Left ventricle myocardium inferior (tissue), 1 donor: ENCODE measurements at places on chromosomes 5 and 9. TPM values are rescaled to one million over a fixed set of nuclear protein-coding genes. Genes with fewer than 3 reads are reported as not detected.

DNA sequence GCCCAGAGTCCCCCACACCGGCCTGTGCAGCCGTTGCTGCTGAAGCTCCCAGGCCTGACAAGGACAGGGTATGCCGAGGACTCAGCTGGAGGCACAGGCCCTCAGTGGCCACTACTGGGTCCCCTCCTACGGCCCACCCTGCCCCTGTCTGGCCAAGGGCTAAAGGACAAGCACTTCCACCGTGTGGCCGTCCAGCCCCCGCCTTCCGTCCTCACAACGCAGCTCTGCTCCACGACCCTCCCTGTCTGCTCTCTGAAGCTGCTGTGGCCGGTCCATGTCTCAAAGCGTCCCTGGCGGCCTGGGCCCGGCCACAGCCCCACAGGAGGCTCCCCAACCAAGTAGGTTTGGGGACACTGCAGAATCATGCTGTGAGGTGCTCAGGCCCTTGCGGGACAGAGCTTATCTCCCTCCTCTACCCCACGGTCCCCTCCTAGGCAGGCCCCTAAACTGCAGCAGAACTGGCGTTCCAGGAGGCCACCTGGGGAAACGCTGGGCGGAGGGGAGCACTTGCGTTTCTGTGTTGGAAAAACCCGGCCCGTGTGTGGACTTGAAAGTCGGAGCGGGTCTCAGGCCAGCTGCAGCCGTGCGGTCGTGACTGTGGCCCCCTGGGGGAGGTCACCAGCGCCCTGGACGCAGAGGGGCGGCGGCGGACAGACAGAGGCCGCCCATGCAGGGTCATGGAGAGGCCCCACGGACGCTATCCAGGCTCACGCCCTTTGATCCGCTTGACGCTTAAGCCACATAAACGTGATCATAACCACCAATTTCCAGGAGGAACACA, 45.6 kb downstream of the NKD2 start:
- peak; percentile 16 for DNase-seq

GRCh38 chr9:133359399-133360175, 3.2 kb downstream of the SURF2 start:
- no peak for DNase-seq

The LRRC8A gene
- total RNA-seq: 19.8 TPM

The ARHGEF37 gene
- 22.8 TPM for total RNA-seq

The CARTPT gene
- not detected for total RNA-seq

The LCN15 gene
- total RNA-seq: 0.41 TPM

- DNase-seq: no peak
Observed at GRCh38 chr9:76215066-76215465, 179.2 kb downstream of the RFK start.

The IQGAP2 gene
- total RNA-seq: 4.1 TPM

DNA sequence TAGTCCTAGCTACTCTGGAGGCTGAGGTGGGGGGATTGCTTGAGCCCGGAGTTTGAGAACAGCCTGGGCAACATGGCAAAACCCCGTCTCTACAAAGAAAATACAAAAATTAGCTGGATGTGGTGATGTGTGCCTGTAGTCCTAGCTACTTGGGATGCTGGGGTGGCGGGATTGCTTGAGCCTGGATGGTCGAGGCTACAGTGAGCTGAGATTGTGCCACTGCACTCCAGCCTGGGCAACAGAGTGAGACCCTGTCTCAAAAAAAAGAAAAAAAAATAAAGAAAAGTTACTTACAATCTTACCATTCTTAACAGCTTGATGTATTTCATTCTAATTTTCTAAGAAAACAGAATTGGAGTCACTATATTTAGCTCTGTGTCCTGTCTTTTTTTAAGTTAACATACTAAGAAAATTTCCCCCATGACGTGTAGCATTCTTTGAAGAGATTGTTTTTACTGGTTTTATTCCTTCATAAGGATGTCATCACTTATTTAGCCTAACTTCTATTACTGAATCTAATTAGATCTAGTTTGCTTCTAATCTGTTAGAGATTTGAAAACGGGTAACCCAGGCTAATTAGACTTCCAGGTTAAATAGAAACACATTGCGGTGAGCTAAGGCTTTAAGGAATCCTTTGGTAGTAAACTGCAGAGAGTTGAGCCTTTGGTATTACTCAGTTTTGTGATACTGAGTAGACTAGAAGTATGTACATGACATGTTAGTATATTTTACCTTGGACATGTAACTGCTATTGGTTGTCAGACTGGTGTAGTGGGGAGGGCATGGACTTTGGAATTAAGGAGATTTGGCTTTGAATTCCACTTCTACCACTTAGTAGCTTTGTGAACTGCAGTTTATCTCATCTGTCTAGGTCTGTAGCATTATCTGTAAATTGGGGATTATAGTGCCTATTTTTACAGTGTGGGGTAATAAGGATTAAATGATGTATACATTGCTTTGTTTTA, 24.0 kb downstream of the HSPA4 start:
- DNase-seq: no peak

GRCh38 chr9:133107245-133107722, 13.8 kb downstream of the RALGDS start:
- DNase-seq: peak; percentile 10

The SLC34A3 gene
- total RNA-seq: not detected

GRCh38 chr9:87638292-87638691, 87.6 kb upstream of the CTSL start:
- DNase-seq: no peak

The PCDHGA9 gene
- total RNA-seq: 3.9 TPM

The FNBP1 gene
- 20.5 TPM for total RNA-seq

The SHB gene
- 19.4 TPM for total RNA-seq

- DNase-seq: no peak
Observed at GRCh38 chr9:111349766-111350165, 19.7 kb upstream of the OR2K2 start.
